Left renal cortex interstitium (tissue), 4 donors: ENCODE measurements at places on chromosomes 4 and X. TPM values are rescaled to one million over a fixed set of nuclear protein-coding genes. Genes with fewer than 3 reads are reported as not detected.

DNA sequence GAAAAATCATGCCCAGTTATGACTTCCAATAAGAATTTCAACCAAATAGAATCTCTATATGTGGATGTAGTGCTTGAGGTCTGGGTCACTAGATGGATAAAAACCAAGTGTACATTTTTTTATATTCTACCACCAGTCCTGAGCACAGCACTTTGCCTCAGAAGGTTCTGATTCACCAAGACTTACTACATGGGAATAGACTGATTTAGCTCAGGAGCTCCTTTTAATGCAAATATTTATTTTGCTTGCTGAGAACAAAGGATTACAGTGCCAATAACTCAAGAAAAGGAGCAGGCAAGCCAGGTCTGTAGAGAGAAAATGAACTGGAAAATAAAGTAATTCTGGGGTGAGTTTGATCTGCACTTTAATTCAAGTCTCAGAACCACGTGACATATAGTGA is 6.4 kb upstream of the XK start:
- DNase-seq = no peak

Gene EPGN
- 0.49 TPM for polyA plus RNA-seq

Gene BCORL1
- polyA plus RNA-seq = 17.8 TPM

GRCh38 chr4:54746218-54746617 is 88.5 kb downstream of the KIT start:
- no peak for DNase-seq

GRCh38 chrX:11666164-11666563 is 444 bp upstream of the ARHGAP6 start:
- DNase-seq = no peak

- DNase-seq = no peak
Observed at GRCh38 chr4:42671431-42672194, 14.7 kb upstream of the ATP8A1 start.

DNA sequence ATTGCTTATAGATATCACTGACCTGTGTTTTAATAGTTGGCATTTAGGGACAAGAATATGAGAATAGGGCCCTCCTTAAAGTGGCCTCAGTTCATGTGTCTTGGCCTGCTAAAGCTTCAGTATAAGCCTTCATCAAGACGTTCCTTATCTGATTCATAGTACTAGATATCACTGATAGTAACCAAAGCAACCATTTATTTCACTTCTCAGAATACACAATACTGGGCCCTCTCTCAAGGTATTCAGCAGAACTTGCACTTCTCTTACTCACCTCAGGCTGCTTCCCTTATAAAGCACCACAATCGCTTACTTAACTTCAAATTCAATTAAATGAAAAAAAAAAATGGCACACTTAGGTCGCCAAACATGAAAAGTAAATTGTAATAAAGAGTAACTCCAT is 259.4 kb upstream of the PCDH7 start:
- no peak for DNase-seq

Gene SASH3
- polyA plus RNA-seq = 1.8 TPM

DNA sequence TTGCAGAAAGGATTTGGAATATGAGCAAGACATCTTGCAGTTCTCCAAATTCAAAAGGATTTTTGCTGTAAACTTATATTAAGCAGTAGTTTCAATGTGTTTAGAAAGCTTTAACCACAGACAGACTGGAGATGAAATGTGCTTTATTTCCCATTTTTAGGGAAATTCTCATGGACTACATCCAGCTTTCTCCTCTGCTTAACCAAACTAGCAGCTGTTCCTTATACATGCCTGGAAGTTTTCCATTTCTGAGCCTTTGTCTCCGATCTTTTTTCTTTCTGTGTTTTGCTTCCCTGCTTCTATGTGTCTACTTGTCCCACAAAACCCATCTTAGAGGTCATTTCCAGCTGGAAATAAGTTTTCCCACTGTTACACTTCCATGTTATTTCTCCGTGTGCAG is 41.6 kb downstream of the TMA16 start:
- DNase-seq = no peak

GRCh38 chrX:40132751-40133150 is 35.0 kb upstream of the BCOR start:
- no peak for DNase-seq

DNA sequence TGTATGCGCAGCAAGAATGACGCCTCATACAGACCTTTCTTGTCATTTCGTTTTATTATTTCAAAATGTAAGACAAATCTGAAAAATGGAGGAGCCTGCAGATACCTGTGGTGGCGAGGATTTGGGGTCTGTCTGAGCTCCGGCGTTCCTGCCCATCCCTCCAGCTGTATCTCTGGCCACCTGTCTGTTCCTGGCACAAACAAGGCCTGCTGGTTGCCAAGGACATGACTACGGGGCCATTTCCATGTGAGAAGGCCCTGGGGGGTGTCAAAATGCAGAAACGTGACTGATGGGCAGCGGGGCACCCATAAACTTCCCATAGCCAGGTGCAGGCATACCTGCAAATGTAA is 591 bp upstream of the TSPAN7 start:
- no peak for DNase-seq

DNA sequence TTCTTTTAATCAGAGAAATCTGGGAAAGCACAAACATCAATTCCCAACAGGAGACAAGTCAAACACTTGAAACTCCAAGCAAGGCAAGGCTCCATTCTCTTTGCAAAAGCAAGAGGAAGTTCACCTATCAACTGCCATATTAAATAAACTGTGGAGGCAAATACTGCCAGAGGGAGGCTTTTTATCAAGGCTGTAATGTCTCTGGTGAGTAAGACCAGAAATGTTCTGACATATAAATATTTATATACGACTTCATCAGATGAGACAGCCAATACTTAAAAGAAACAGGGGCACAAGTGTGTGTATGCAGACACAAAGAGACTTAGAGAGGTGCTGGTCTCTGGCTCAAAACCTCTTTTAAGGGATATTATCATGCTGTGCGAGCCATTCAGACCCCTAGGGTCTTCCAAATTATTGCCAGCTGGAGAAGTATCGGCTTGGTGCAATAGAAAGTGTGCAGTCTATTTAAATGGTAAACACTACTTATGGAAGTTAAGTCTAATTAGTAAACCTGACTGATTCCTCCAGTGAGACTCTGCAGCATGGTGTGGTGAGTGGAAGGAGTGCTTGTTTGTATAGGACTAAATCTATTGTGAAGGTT is 24.4 kb downstream of the DCX start:
- no peak for DNase-seq

Gene VCX2
- not detected for polyA plus RNA-seq

DNA sequence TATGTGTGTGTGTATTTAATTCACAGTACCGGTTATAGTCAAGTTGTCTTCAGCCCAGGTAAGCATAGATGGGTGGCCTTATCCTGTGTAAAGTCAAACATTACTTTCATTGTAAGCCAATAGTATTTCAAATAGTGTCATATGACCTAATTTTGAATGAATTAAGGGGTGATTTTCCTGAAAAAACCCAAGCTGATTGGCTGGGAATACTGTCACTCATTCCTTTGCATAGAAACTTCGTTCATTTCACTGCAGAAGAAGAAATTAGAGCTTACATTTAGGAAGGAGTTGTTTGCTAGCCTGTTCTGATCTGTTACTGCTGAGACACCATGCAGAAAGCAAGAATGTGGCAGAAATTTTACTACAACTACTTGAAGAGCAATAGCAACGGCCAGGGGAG is 45.4 kb downstream of the SMARCAD1 start:
- DNase-seq = no peak

GRCh38 chr4:7001271-7001670 is 41.9 kb upstream of the TADA2B start:
- no peak for DNase-seq

Gene VCX3A
- not detected for polyA plus RNA-seq

GRCh38 chr4:175453456-175453855 is 358.6 kb downstream of the GPM6A start:
- no peak for DNase-seq

DNA sequence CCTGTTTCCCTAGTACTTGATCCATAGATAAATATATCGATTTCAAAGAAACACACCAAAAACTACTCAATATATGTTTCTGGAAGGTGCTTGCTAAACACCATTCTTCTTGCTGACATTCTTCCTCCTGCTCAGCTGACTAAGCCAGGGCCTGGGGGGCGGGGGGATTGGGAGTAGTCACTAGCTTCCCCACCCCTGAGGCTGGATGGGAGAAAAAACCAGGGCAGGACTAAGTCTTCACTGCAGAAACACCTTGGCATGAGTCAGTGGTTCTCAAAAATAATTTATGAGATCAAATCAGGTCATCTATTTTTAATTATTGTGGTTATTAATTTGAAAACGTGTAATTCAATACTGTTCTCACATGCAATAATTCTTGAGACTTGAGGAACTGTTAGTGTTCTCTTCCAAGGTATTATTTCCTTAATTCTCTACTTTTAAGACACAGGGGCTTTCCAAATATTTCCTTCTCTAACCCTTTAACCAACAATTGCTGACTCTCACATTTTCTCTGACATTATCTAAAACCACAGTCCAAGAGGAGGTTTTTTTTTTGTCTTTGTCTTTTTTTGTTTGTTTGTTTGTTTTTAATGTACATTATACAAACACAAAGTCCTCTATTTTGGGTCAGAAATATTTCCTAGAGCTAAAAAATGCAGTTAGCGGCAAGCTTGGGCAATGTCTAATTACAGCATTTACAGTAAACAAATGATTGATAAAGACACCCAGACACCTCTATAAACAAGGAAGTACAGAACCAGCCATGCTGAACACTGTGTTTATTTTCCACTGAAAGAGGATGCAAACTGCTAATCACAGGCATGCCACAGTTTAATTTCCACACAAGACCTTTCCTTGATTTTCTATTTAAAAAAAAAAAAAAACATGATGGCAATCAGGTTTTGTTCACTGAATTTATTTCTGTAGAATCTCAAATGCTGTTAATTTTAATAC is 120.3 kb upstream of the USP9X start:
- no peak for DNase-seq

- no peak for DNase-seq
Observed at GRCh38 chr4:137389911-137390520, 142.3 kb downstream of the PCDH18 start.

Gene MAGEE1
- 6.3 TPM for polyA plus RNA-seq

DNA sequence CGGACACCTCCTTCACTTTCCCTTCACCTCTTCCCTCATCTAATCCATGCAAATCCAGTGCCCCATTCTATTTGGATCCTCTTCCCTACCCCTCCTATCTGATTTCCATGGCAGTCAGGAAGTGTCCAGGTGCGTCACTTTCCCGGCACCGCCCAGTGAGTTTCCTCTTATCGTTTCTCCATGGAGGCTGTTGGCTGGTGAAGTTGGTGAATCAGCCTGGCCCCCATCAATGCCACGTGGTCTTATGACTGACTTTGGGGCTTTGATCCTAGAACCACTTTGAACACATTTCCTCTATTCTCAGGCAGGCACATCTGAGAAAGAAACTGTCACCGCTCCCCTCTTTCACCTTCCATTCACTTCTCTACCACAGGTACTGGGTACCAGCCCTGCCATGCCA is 137.8 kb downstream of the CEP135 start:
- no peak for DNase-seq

Gene SATL1
- polyA plus RNA-seq = 0.84 TPM

DNA sequence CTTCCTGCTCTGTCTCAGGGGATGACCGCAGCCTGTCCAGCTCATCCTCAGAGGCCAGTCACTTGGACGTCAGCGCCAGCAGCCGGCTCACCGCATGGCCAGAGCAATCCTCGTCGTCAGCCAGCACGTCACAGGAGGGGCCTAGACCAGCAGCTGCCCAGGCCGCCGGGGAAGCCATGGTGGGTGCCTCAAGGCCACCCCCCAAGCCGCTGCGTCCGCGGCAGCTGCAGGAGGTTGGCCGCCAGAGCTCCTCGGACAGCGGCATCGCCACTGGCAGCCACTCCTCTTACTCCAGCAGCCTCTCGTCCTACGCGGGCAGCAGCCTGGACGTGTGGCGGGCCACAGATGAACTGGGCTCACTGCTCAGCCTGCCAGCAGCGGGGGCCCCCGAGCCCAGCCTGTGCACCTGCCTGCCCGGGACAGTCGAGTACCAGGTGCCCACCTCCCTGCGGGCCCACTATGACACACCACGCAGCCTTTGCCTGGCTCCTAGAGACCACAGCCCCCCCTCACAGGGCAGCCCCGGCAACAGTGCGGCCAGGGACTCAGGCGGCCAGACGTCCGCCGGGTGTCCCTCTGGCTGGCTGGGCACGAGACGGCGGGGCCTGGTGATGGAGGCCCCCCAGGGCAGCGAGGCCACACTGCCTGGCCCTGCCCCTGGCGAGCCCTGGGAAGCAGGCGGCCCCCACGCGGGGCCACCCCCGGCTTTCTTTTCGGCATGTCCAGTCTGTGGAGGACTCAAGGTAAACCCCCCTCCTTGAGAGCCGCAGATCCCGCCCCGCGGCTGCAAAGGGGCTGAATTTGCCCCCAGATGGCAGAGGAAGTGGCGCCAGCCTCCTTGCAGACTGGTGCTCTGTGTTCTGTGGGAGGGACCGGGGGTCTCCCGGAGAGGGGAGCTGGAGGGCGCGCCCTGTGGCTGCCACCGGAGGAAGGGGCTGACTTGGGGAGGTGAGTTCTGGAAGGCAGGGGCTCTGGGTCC is 29.9 kb downstream of the DOK7 start:
- DNase-seq = no peak

DNA sequence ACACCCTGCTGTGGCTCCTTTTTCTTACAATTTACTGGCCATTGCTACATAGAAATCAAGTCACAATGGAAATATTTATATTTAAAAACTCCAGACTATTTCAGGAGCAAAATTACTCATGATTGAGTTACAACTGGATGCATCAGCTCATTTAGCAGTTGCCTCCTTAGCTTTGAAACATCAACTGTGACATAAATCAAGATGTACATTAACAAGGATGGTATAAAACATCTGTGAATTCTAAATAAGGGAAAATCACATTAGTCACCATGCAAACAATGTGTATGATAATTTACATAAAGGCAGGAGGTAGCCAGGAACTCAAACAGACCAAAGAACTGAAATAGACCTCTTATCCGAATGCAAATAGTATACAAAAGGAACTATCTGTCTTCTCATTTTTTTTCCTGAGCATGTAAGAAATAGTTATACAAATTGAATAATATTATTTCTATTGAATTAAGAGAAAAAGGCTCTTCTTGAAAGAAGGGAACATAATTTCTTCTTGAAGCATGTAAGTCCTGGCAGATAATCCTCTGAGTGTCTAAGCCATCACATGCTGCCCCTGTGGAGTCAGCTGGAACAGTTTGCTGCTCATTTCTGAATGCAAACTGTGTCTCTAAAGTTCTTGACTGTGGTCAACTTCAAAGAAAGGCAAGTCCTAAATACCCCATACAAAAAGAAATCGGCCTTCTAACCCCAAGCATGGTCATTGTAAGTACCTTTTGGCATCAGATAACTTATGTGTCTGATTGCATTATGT is 151.2 kb downstream of the NAA11 start:
- no peak for DNase-seq

- no peak for DNase-seq
Observed at GRCh38 chr4:89100853-89101252, 10.5 kb upstream of the TIGD2 start.
